ENCODE measurements at places on chromosomes 3 and 15.

DNA sequence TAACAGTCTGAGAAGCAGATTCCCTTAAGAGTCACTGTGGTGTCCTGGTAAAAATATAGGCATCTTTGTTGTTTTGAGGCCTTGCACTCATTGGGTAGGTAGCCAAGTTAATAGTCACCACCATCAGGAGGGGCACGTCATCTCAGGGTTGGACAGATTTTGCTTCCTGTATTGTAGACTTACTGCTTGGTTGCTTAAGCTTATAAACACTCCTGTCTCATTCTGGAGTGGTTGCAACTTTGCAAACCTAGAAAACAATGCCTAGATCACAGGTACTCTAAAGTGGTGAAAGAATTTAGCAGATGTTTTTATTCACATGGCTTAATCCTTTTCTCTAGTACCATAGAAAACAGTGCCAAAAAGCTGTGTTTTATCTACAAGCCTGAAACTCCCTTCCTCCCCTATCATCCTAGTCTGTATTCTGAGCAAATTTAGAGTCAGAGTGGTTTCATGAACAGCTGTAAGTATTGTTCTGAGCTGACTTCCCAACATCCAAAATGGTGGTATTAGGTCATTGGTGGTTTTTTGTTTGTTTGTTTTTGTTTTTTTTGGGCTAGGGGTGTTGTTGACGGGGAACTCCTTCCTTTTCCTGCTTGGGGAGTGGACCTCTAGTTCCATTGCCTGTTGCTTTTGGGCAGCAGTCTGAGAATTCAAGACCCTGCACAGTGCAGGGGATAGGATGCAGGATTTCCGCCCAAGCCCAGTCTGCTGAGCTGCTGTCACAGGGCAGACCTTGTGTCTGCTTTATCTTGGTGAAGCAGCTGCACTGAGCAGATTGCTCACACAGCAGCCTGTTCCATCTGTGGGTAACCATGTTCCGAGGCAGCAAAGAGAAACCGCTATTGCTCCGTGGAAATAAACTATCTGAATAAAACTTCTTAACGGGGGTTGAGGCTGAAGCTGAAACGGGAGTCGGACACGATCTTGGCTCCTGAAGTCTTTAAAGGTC is 202.0 kb downstream of the AKAP13 start:
- peak; percentile 58 for DNase-seq

DNA sequence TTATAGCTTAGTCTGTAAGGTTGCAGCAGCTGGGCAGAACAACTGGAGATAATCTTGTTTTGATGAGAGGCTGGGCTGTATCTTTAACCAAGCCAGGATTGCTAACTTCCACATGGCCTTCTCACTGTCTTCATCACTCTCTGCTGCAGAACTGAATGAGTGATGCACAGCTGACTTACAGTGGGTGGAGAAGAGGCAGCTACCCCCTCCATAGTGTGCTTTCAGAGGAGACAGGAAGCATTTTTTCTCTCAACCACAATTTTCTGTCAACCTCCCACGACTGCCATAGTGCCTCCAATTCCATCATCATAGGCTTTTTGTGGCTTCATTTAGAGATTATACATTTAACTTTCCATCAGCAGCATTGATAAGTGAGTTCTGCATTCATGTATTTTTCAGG is 168.2 kb downstream of the CLSTN2 start:
- no peak for DNase-seq

DNA sequence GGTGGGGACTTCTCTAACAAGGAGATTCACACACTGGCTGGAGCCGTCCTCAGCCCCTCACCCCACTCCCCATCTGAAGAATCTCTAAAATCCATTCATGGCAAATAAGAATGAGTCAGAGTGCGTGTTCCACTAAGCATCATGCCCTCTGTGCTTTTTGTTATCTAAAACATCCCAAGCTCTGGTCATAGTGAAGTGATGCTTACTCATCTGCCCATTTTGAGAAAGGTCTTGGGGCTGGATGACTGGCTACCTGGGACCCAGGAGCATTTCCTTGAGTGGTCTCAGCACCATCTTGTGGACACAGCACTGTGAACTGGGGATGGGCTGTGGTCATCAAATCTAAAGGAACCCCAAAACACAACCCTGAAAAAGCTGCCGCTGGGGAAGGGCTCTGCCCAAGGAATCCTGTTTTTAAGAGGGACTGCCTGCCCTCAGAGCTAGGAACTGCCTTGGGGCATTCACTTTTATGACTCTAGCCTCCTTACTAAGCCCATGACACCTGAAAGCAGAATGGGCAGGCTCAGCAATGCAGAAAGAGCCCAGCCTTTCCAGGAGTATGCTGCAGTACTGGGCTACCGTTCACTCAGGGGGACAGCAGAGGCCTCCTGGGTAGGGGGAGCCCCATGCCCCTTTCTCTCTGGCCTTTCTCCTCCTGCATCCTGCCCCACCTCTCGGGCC is 53.5 kb downstream of the ZBTB38 start:
- no peak for DNase-seq

DNA sequence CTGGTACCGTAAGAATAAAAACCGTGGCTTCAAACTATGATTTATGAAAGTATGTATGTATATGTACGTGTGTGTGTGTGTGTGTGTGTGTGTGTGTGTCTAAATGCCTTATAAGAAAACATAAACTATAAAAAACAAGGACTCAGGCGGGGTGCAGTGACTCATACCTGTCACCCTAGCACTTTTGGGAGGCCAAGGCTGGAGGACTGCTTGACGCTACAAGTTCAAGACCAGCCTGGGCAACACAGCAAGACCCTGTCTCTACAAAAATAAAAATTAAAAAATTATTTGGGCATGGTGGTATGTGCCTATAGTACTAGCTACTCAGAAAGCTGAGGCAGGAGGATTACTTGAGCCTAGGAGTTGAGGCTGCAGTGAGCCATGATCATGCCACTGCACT is 29.1 kb downstream of the CCPG1 start:
- DNase-seq: no peak
